ENCODE measurements at places on chromosomes 1 and 21.

DNA sequence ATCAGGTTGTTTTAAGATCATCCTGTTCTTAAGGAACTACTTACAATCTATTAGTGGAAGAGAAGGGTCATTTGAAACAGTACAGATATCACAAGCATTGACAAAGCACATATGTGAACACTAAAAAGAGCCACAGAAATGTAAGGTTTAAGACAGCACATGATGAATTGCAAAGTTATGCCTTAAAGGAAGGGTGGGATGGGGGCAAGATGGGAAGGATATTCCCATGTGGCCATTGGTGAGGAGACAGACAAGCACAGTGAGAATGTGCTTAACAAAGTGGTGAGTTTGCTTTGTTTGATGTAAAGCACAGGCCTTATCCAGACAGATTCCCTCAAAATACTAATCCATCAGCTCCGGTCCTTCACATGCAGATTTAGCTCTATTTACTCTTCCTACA is 151.6 kb upstream of the IVNS1ABP start:
- no peak for DNase-seq

DNA sequence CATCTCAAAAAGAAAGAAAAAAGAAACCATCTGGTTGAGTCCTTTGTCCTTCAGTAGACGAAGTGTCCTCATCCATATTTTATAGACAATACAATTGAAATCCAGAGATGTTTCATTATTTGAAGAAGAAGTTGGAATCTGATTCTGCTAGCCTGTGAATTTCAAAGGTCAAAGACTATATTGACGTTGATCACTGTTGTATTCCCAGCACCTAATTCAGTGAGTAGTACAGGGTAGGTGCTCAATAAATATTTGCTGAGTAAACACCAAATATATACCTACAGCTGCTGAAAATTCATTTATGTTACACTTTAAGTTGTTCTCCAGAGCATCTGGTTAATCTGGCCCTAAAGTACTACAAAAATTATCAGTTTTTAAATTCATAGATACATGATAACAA is 135.2 kb downstream of the CACNA1E start:
- no peak for DNase-seq

DNA sequence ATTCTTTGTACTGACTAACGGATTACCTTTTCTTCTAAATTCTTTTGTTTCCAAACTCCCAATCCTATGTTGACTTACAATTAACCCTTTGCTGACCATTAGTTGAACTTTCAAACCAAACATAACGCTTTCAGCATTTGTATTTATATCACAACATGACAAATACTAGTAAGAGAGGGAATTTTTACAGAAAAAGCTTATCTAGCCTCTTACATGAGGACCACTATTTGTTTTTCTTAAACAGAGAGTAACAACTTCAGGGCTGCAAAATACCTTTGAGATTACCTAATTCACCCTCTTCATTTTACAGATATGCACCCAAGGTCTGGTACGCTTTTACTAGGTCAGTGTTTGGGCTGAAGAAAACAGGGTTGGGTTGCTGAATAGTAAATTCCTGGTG is 45.0 kb upstream of the CXADR start:
- DNase-seq: no peak

- no peak for DNase-seq
Measured at GRCh38 chr1:239053279-239053678, 333.1 kb upstream of the CHRM3 start.
